ENCODE measurements at places on chromosomes 11 and 22.

DNA sequence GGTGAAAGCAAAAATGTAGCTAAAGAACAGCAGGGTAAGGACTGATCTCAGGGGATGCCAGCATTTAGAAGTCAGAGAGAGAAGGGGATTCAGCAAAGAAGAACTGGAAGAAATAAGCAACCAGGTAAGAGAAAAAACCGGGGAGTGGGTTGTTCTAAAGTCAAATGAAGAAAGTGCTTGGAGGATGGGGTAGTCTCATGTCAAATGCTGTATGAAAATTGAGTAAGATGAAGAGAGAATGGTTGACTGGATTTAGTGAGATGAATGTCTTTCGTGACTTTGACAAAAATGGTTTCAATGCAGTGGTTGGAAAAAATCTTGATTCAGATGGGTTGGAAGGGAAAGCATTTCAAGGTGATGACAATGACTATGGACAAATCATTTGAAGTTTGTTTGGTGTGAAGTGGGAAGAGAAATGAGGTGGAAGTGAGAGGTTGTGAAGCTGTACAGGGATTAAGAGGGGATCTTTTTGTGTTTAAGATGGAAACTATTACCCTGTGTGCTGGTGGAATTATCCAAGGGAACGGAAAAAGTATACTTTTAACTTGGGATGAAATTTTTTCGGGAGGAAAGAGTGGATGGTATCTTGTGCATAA, 484.0 kb downstream of the ETS1 start:
- no peak for DNase-seq

DNA sequence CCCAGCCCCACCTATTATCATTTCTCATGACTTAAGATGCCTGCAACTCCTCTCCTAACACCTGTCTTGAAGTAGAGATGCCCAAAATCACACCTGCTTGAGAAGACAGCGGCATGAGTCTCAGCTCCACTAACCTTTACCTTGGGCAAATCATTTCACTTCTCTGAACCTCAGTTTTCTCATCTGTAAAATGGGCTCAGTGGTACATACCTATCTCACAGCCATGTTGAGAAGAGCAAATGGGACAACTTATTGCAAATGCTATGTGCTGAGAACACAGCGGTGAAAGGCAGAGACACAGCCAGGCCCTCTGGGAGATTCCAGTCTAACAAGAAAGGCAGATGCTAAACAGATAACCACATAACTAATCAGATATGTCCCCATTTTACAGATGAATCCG, 7.8 kb downstream of the TST start:
- no peak for DNase-seq

- DNase-seq = no peak
These were observed 27.0 kb upstream of the POU2AF1 start for GRCh38 chr11:111406091-111406490.

- no peak for DNase-seq
These were observed 30.1 kb downstream of the SMCO4 start for GRCh38 chr11:93512949-93513667.

DNA sequence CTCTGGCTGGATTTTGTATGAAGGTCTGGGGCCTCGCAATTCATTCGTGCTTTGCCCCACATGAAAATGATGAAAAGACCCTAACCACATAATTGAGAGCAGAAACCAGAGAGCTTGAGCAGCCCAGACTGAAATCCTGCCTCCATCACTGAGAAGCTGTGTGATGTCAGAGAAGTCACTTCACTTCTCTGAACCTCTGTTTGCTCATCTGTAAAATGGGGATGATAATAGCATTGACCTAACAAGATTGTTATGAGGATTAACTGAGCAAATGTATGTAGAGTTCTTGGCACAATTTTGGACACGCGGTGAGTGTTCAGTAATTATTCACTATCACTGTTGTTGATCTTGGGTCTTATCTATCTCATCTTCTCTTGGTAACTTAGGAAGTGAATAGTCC, 56.2 kb upstream of the ASPHD2 start:
- DNase-seq = no peak

DNA sequence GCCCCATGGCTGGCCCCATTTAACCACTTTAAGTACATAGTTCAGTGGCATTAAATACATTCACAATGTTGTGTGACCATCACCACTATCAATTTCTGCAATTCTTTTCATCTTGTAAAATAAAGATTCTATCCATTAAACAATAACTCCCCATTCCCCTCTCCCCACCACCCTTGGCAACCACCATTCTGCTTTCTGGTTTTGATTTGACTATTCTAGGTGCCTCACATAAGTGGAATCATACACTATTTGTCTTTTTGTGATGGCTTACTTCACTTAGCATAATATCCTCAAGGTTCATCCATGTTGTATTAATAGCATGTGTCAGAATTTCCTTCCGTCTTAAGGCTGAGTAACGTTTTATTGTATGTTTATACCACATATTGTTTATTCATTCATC, 7.0 kb downstream of the MYO7A start:
- DNase-seq = no peak

- DNase-seq = no peak
These were observed 204.4 kb downstream of the HIPK3 start for GRCh38 chr11:33461369-33462125.

GRCh38 chr11:8071616-8072581, 9.1 kb upstream of the TUB start:
- no peak for DNase-seq

- DNase-seq = no peak
These were observed 81.4 kb upstream of the GRIK4 start for GRCh38 chr11:120430146-120430545.

GRCh38 chr11:23377909-23378308, 517.6 kb upstream of the CCDC179 start:
- DNase-seq = no peak

- DNase-seq = peak; percentile 50
These were observed 588.9 kb downstream of the ETS1 start for GRCh38 chr11:127998421-127998820.

DNA sequence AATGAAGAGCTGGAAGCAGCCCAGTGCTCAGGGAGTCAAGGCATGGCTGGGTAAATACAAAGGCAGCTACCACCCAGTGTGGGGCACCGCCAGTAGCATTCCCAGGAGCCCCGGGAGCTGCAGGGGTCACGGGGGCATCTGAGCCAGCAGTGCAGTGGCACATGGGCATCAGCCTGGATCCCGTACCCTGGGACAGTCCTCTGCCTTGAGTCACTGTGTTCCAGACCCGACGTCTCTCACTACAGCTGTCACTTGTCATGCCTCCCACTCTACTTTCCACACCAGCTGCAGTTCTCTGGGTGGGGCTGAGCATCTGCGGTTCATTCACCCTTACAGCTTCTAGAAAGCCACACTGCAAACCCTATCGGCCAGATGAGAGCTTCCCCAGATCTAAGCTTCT, 29.6 kb downstream of the DHCR7 start:
- no peak for DNase-seq

DNA sequence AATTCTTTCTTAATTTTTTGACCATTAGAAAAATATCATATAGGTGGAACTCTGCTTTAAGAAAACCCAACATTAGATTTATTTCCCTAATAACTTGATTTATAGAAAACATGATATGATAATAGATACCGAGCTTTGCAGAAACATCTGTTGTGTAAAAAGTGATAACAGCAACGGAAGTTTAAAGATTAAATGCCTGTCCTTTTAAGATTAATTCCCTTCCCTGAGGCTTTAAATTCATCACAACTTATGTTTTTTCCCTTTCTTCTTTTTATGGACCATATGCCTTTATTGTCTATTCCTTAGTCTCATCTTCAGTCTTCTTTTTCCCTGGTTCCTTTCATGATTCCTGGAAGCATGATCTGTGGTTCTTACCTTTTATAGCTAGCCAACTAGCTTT, 1.9 kb downstream of the USP47 start:
- DNase-seq = no peak

All from COLO829 (cell line).